ENCODE measurements at places on chromosomes 7 and 10. TPM values are rescaled to one million over a fixed set of nuclear protein-coding genes. Genes with fewer than 3 reads are reported as not detected.

Gene CLRN3
- not detected for total RNA-seq

Gene CLEC5A
- total RNA-seq, result 0.15 TPM

- H3K4me3 ChIP-seq, result no peak overlapping the region
- peaks cover 86% of the 10 kb centered on the region for H3K27me3 ChIP-seq
- no peak for ATAC-seq
- H3K4me1 ChIP-seq, result no peaks in the 10 kb centered on the region
- no peak overlapping the region for H3K27ac ChIP-seq
These were observed 39.6 kb downstream of the COL26A1 start for GRCh38 chr7:101402081-101402779.

DNA sequence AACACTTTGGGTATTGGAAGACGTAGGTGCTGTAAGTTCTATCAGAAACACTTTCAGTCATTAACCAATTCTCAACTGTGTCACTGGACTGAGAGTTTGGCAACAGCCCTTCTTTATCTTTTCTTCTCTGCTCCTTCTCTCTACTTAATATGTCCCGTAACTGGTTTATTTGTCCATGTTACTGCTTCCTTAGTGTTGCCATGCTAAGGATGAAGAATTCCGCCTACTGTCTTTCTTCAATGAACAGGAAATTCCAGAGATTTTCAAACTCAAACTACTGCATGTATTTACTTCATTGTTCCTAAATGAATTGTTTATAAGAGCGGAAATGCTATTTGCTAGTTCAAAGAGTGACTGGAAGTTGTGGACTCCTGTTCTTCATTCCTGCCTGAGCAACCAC lies 143.7 kb downstream of the TAX1BP1 start:
- H3K27ac ChIP-seq, result no peak overlapping the region
- H3K4me3 ChIP-seq, result no peak overlapping the region
- no peaks in the 10 kb centered on the region for H3K4me1 ChIP-seq
- ATAC-seq, result no peak
- H3K36me3 ChIP-seq, result no peaks in the 10 kb centered on the region

Gene SLC26A5
- total RNA-seq, result not detected

DNA sequence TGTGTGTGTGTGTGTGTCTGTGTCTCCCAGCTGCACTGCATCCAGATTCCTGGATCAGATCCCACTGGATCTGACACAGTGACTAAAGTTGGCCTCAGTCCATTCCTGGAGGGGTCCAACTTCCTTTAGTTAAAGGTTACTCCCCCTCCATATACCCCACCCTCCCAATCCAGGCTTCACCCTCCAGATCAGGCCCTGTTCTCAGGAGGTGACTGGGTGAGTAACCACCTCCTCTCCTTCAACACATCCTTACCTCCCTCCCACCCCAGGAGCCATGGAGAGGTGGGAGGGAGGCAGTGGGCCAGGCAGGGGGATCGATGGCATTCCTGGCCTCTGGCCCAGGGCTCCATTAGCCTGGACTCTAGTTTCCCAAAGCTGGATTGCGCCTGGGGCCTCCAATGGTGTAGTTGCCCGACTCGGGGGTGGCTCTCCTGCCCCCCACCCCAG lies 11.3 kb downstream of the KCNIP2 start:
- H3K36me3 ChIP-seq, result peaks cover 3% of the 10 kb centered on the region
- peaks cover 28% of the 10 kb centered on the region for H3K4me1 ChIP-seq

Gene SLC13A1
- total RNA-seq, result not detected

Gene CLCN1
- total RNA-seq, result not detected

Gene ZCCHC24
- total RNA-seq, result 78.0 TPM

DNA sequence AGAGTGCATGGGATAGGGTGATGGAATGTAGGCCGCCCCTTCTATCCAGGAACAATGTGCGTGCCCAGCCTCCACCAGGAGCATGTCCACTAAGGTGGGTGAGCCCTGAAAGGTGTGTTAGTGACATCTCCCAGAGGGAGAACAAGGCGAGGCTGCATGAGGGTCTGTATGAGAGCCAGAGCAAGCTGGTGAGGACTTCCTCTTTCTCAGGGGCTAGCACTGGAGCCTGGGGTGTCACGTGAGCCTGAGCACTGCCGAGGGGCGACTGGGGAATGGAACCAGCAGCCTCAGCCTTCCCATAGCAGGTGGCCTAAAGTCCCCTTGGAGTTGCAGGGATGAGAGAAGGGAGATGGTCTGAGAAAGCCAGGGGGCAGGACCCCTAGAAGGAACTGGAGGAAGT lies 156.3 kb upstream of the COBL start:
- peaks cover 11% of the 10 kb centered on the region for H3K4me1 ChIP-seq
- peaks cover 23% of the 10 kb centered on the region for H3K27me3 ChIP-seq
- no peak overlapping the region for H3K27ac ChIP-seq
- no peak for ATAC-seq
- H3K36me3 ChIP-seq, result no peaks in the 10 kb centered on the region

- H3K36me3 ChIP-seq, result no peaks in the 10 kb centered on the region
- no peaks in the 10 kb centered on the region for H3K4me1 ChIP-seq
- no peaks in the 10 kb centered on the region for H3K27me3 ChIP-seq
- no peak overlapping the region for H3K4me3 ChIP-seq
- H3K27ac ChIP-seq, result peak overlapping the region; percentile 15
- ATAC-seq, result no peak
These were observed 301.0 kb downstream of the PRPF18 start for GRCh38 chr10:13887761-13888160.

Gene SLC25A28
- total RNA-seq, result 55.6 TPM

Gene ZNF107
- total RNA-seq, result 2.7 TPM

- no peak overlapping the region for H3K27ac ChIP-seq
- no peaks in the 10 kb centered on the region for H3K36me3 ChIP-seq
These were observed 17.9 kb upstream of the BAIAP2L1 start for GRCh38 chr7:98418636-98419315.

GRCh38 chr7:120919466-120919865 lies 31.1 kb upstream of the ING3 start:
- H3K27me3 ChIP-seq, result no peaks in the 10 kb centered on the region
- ATAC-seq, result no peak
- H3K4me3 ChIP-seq, result no peak overlapping the region
- no peak overlapping the region for H3K27ac ChIP-seq

Data from gastroesophageal sphincter (tissue), 4 donors.